ENCODE measurements at places on chromosomes 3 and 15. TPM values are rescaled to one million over a fixed set of nuclear protein-coding genes. Genes with fewer than 3 reads are reported as not detected.

The TMEM207 gene
- not detected for total RNA-seq

The TEX55 gene
- not detected for total RNA-seq

The IDH3A gene
- total RNA-seq, result 37.8 TPM

The CCK gene
- 15.3 TPM for total RNA-seq

The MUC4 gene
- total RNA-seq, result not detected

The EFHB gene
- 0.17 TPM for total RNA-seq

The PPARG gene
- total RNA-seq, result 45.4 TPM

The PLIN1 gene
- 0.50 TPM for total RNA-seq

The UQCRC1 gene
- 358 TPM for total RNA-seq

The CISH gene
- total RNA-seq, result 0.73 TPM

The CCR8 gene
- not detected for total RNA-seq

The CHRNA7 gene
- total RNA-seq, result not detected

The SI gene
- total RNA-seq, result not detected

The TUSC7 gene
- total RNA-seq, result not detected

The KLHL6 gene
- not detected for total RNA-seq

The ALAS1 gene
- total RNA-seq, result 68.5 TPM

The LPP gene
- 61.9 TPM for total RNA-seq

The CACNA2D2 gene
- total RNA-seq, result not detected

The CLDN18 gene
- total RNA-seq, result under 0.01 TPM

All from smooth muscle cell of trachea (primary cell).